Left lobe of liver (tissue), 2 donors: ENCODE measurements at places on chromosomes 5 and 9.

DNA sequence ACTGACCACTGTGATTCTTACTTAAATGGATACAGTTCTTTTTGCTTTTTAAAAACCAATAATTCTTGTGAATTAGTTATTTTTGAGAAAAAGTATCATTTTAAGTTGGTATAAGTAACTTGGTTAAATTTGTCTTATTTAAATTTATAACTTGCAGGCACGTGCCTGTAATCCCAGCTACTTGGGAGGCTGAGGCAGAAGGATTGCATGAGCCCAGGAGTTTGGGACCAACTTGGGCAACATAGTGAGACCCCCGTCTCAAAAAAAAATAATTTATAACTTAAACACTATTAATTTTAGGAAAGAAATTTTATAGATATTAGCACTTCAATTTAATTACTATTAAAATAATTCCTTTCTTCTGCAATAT is 5.0 kb downstream of the CPEB4 start:
- DNase-seq, result no peak

GRCh38 chr9:70020217-70020616 is 23.4 kb upstream of the MAMDC2 start:
- DNase-seq, result no peak

- no peak for DNase-seq
These were observed 572.9 kb upstream of the CDH6 start for GRCh38 chr5:30620481-30621085.

DNA sequence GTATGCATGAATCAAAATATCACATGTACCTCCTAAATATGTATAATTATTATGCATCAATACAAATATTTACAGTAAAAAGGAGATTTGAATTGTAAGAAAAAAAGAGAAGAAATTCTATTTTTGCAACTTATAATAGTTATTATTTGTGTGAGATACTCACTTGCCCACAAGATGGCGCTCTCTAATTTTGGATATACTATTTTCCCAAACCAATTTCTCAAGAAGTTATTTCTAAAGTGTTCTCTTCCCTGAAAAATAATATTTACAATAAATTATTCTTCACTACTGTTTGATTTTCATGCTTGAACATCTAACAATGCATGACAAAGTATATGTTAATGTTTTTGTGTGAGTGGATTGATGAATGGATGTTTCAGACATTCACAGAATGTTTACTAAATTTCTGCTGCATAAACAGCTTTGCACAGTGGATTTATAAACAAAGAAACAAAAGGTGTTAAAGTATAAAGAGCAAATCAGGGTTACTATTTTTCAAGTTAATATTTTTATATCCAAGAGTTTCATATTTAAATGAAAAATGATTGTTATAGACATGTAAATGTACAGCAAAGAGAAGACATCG is 503.4 kb downstream of the PDE4D start:
- no peak for DNase-seq

GRCh38 chr9:14062586-14063221 is 251.2 kb downstream of the NFIB start:
- DNase-seq, result no peak

- no peak for DNase-seq
These were observed 29.3 kb upstream of the STOM start for GRCh38 chr9:121399126-121399882.

GRCh38 chr5:57684299-57684702 is 201.7 kb upstream of the ACTBL2 start:
- no peak for DNase-seq

DNA sequence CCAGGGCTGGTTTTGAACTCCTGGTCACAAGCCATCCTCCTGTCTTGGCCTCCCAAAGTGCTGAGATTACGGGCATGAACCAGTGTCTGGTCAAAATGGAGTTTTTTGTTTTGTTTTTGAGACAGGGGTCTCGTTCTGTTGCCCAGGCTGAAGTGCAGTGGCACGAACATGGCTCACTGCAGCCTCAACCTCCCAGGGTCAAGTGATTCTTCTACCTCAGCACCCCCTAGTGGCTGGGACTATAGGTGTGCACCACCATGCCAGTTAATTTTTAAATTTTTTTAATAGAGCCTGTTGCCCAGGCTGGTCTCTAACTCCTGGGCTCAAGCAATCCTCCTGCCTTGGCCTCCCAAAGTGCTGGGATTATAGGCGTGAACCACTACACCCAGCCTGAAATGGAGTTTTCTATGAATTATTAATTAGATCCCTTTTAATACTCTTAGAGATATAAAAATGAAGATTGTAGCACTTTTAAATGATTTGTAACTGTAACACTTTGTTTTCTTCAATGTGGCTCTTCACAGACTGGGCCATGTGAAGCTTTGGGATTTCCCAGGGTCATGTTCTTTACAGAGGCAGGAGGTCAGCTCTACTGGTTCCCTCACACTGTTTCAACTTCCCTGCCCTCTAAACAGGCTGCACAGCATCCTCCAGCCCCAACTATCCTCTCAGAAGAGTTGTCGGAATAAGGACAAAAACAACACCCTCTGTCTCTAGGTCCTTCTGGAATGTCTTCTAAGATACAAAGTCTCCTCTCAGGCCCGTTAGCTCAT is 32.7 kb upstream of the SPARC start:
- no peak for DNase-seq

- no peak for DNase-seq
These were observed 77.0 kb upstream of the TBC1D2 start for GRCh38 chr9:98332405-98332831.
